Inflammatory macrophage treated with lipopolysaccharide for 1 hour (primary cell): ENCODE measurements at places on chromosomes 7 and 10.

GRCh38 chr7:150946421-150947240 lies 31.5 kb downstream of the KCNH2 start:
- no peak for DNase-seq

- no peak for DNase-seq
Observed at GRCh38 chr10:76244061-76244686, 812.8 kb downstream of the LRMDA start.

DNA sequence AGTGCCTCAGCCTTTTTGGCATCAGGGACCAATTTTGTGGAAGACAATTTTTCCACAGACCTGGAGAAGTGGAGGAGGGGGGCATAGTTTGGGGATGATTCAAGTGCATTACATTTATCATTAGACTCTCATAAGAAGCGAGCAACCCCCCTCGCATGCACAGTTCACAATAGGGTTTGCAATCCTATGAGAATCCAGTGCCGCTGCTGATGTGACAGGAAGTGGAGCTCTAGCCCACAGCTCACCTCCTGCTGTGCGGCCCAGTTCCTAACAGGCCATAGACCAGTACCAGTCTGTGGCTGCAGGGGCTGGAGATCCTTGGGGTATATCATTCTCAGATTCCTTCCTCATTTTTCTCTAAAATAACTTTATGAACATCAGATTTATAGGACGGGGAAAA lies 50.8 kb downstream of the ATAD1 start:
- no peak for DNase-seq

- no peak for DNase-seq
Observed at GRCh38 chr10:18753312-18753895, 94.2 kb downstream of the ARL5B start.

DNA sequence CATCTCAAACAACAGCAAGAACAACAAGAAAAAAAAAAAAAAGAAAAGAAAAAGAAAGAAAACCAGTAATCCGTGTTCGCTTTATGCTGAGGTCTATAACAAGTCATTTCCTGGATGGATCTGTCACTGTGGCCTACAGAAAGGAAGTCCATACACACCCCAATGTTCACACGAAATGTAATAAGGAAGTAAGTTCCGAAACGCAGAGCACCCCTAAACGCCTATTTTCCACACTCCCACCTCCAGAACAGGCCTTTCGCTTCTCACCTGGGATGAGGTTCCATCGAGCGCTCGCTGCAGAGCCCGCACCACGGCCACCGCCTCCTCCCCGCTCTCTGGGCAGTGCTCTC lies 735 bp downstream of the ZNF394 start:
- DNase-seq: peak; percentile 53

- DNase-seq: no peak
Observed at GRCh38 chr10:126369125-126369710, 19.1 kb downstream of the ADAM12 start.

DNA sequence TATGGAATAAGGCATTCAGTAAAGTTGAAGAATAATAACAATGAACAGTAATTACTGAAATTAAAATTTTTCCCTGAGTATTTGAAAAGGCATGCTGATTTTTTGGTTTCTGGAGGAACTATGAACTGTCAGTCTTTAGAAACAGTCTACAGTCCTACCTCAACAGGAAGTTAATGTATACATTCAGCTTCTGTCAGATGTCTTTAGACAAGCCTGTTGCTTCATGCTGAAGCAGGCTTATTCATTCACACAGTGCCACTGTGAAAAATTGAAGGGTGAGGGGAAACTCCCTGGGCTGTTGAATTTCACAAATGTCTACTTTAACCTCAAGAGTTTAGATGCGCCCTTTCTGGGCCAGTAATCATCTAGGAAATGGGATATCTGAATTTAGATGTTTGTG lies 3.5 kb downstream of the NRF1 start:
- peak; percentile 92 for DNase-seq

DNA sequence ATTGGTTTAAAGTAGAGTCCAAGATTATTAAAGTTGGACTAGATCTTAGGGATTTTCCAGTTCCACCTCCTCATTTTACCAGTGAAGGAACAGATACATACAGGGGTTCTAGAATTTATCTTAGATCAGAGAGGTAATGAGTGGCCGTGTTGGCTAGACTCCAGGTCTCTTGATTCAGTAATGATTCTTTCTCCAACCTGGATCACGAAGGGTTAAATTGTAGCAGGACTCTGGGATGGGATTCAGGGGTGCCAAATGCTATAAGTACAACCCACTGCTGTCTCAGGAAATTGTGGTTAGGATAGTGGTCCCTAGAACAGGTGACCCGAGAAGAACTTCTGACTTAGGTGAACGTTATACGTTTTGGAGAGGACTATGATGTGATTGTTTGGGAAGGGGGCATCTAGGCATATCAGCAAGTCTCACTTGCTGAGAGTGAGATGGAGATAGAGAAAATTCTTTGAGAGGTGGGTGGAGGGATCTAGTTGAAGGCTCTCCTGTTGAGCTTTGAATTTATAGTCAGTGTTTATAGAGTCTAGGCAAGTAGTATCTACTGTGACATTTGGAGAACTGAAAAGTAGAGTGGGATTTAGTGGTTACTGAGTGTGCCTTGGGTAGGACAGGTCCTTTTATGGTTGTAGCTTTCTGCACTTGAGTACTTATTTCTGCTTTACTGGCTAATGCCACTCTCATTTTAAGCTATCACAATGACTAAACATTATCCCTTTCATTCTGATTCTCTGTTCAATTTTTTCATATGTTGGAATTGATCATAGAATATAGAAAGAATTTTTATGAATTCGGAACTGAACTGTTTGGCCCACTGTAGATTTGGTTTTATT lies 58.3 kb downstream of the ST7 start:
- peak; percentile 39 for DNase-seq

- no peak for DNase-seq
Observed at GRCh38 chr10:84348860-84349259, 20.5 kb downstream of the CCSER2 start.

- peak; percentile 77 for DNase-seq
Observed at GRCh38 chr7:18861514-18862118, 255.8 kb downstream of the TWIST1 start.

DNA sequence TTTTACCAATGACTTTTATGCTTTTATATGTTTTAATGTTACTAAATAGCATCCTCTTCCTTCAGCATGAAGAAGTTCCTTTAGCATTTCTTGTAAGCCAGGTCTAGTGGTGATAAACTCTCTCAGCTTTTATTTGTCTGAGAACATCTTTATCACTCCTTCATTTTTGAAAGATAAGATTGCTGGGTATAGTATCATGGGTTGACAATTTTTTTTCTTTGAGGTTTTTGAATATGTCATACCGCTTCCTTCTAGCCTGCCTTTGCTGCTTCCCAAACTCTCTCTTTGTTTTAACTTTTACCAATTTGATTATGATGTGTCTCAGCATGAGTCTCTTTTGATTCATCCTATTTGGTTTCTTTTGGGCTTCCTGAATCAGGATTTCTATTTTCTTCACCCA lies 108.2 kb upstream of the KAT6B start:
- DNase-seq: no peak

GRCh38 chr7:21966271-21966670 lies 20.6 kb upstream of the CDCA7L start:
- DNase-seq: no peak

DNA sequence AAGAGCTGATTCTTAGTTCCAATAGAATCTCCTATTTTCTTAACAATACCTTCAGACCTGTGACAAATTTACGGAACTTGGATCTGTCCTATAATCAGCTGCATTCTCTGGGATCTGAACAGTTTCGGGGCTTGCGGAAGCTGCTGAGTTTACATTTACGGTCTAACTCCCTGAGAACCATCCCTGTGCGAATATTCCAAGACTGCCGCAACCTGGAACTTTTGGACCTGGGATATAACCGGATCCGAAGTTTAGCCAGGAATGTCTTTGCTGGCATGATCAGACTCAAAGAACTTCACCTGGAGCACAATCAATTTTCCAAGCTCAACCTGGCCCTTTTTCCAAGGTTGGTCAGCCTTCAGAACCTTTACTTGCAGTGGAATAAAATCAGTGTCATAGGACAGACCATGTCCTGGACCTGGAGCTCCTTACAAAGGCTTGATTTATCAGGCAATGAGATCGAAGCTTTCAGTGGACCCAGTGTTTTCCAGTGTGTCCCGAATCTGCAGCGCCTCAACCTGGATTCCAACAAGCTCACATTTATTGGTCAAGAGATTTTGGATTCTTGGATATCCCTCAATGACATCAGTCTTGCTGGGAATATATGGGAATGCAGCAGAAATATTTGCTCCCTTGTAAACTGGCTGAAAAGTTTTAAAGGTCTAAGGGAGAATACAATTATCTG lies 1.6 kb downstream of the LRRTM3 start:
- no peak for DNase-seq

DNA sequence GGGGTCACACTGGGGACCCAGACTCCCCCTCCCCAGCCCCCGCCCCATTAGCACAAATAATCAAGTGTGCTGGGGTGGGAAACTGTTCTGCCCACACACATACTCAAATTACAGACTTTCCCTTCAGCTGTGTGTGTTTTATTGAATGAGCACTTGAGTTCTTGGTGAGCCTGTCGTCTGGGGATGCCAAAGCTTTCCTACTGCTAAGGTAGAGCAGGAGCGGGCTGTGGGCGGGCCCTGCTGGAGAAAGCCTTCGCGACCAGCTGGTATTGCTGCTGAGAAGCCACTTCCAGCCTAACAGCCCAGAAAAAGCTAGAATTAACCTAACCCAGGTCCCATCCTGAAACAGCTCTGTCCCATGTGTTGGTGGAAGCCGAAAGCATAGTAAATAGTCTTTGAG lies 87.0 kb upstream of the KMT2E start:
- no peak for DNase-seq

DNA sequence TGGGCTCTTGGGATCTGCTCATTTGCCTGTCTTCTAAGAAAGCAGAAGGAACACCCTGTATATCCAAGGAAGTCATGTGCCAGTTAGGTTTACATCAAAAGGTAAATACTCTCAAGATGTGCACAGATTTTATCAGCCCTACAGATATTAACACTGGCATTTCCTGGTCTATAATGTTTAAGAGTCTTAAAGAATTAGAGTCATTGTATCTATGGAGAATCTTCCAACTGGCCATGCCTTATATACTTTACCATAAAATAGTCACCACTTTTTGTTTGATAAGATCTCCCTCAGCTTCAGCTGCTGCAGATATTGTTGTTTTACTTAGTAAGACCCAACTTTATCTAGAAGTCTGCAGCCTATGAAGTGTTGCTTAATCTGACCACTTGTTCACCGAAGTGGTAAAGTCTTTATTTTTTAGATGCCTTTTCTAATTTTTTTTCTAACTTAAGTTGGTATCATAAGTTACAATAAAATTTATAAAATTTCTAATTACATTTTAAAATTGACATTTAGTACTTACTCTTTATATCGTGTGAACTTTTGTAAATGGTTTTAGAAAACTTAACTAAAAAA lies 58.5 kb downstream of the CPED1 start:
- DNase-seq: no peak

DNA sequence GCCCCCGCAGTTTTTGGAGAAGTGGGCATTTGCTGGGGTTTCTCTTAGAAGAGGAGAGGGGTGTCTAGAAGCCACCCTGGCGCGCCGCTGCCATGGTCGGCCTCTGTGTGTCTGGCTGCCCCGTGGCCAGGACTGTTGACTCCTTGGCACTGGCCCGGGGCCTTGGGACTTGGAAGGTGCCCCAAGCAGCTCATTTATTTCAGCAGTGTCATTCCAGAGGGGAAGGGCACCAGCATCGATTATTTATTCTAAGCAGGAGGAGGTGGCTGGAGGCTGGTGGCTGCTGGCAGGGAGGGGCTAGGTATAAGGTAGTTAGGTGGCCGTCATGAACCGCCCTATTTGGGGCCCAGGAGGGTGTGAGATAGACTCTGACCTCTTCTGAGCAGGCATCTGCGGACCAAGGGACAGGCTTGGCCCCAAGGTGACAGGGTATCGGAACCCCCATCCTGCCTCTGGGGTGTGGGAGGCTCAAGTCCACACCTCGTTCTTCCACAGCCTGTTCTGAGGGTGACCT lies 1.6 kb downstream of the GTF2IRD1 start:
- no peak for DNase-seq

DNA sequence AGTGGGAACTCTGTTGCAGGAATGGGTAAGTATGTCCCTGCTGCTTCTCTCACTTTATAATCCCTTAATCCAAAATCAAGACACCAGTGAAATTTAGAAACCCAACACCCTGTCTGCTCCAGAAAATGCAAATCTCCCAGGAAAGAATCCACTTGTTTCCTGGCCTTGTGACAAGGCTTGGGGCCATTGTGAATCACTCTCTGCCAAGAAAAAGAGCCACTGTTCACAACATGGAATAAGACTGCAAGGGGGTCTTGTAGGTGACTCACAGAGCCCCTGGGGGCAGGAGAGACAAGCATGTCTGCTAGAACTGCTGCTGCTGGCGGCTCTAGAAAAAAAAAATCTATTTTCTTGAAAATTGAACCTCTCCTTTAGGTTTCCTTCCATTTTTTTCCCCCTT lies 191.2 kb downstream of the SORCS1 start:
- DNase-seq: no peak

DNA sequence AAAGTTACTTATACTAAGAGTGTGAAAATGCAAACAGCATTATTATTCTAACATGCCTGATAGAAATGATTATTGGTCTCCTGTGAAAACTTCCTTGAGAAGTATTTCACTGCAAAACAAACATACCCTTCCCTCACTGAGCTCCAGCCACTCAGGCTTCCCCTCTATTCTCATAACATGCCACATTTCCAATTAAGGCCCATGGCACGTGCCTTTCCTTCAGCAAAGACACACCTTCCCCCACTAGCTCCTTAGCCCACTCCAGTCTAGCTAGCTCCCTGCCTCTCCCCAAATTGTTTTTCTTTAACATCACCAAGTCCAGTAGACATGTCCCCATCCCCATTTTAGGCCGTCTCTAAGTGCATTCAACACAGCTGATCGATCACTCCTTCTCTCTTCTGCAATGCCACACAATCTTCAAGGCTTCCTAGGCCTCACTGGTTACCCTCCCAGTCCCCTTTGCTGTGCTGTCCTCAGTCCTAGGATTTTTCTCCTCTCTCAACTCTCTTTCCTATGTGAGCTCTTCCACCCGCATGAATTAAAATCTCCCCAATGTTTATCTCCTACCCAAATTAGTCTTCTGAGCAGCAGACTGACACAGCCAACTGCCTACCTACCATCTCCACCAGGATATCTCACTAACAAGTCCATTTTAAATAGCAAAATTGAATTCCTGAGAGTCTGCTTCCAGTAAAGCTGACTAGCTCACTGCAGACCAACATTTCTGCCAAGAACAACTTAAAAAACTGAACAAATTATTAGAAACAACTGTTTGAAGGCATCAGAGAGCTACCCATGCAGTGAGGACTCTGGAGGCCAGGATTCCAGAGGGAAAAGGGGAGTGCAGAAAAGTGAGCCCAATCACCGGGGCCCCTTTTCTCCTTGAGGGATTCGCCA lies 11.9 kb downstream of the CYTH3 start:
- no peak for DNase-seq

DNA sequence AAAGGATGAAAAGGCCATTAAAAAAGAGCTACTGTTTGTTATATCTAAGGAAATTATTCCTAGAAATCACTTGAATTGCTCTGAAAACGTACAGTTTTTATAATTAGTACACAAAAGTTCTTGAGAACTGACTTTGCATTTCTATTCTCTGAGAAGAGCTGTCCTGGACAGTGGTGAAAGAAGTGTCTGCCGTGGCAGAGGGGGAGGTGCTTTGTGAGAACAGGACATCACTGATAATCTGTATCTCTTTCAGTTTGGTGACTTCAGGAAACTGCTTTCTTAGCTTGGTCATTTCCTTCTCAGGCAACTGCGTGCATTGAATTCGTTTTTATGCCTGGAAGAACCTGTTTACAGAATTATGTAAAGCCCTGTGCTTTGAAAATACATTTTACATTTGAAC lies 52.1 kb downstream of the POLL start:
- DNase-seq: no peak

GRCh38 chr10:28320090-28320489 lies 17.2 kb upstream of the MPP7 start:
- no peak for DNase-seq
